Pulmonary artery endothelial cell (primary cell): ENCODE measurements at places on chromosomes 6 and 20. TPM values are rescaled to one million over a fixed set of nuclear protein-coding genes. Genes with fewer than 3 reads are reported as not detected.

The TMEM244 gene
- not detected in 2 replicates for total RNA-seq

DNA sequence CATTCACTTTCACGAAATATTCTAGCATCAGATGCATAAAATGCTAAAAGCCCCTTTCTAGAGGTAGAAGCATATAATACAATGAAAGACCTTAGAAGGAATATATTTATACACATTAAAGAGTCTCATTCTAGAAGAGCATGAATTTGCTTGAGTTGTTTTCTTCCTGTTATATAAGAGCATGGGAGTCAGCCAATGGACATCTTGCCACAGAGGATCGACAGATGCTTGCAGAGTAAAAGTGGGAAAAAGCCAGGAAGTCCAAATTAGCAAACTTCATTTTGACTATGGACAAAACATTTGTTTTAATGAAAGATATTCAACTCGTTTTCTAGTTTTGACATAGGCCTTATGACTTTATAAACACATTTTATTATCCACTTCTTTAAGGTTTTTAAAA, 44.2 kb upstream of the RIPPLY2 start:
- DNase-seq, result no peak

The DPPA5 gene
- total RNA-seq, result not detected in 2 replicates

DNA sequence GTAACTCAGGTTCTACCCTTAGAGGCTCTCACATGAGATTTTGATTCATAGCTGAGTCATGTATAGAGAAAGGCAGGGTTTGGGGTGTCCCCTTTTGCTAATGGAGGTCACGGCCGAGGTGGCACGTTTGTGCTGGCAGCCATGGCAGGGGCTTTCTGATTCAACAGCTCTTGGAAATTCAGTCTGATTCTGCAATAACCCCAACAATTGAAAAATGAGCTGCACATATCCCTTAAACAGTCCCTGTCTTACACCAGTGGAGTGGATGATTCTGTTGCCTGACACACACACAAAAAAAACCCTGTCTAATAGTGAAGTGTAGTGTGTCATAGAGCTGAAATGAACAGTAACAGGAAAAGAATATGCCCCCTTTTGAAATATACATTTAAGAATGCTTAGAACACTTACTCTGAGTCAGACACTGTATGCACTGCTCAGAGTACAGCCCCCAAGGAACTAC, 40.4 kb upstream of the ARG1 start:
- DNase-seq, result no peak

DNA sequence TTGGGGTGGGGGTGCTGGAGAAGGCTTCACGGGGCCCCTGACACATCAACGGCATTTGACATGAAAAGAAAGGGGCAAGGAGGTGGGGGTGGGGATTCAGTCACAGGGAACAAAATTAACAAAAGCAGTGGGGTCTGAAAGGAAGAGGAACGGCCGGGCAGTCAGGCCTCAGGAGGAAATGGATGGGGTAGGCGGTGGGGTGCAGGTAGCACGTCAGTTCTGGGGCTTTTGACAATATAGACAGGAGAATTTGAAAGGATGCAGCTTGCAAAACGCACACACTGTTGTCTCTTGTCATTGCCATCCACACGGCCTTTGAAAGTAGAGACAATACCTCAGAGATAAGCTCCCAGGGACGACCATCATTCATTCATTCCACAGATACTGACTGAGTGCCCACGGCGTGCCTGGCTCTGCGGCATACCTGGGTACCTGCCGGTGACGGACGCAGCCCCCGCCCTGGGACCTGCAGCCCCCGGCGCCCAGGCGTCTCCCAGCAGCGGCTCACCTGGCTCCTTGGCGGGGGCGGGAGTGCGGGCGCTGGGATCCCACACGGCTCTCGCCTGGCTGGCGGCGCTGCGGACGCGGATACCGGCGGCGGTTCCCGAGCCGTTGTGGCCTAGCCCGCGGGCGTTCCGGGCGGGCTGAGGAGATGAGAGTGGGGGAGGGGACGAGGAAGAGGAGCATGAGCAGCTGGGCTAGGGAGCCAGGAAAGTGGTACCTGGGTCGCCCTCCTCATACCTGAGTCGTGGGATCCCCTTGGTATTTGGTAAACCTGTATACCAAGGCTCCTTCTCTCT, at the start of gene SLC26A8:
SLC26A8 (minus strand) TSS at position 646 of the 800 bp plus-strand sequence. CDS start 4,934 bp downstream, outside the sequence.
- DNase-seq, result no peak

The C6orf58 gene
- 0.07 TPM in 1 of 2 replicates, not detected in the other for total RNA-seq

The TEAD3 gene
- 0.21 and 0.33 TPM in 2 replicates for total RNA-seq

The TNNC2 gene
- total RNA-seq, result not detected in 2 replicates

DNA sequence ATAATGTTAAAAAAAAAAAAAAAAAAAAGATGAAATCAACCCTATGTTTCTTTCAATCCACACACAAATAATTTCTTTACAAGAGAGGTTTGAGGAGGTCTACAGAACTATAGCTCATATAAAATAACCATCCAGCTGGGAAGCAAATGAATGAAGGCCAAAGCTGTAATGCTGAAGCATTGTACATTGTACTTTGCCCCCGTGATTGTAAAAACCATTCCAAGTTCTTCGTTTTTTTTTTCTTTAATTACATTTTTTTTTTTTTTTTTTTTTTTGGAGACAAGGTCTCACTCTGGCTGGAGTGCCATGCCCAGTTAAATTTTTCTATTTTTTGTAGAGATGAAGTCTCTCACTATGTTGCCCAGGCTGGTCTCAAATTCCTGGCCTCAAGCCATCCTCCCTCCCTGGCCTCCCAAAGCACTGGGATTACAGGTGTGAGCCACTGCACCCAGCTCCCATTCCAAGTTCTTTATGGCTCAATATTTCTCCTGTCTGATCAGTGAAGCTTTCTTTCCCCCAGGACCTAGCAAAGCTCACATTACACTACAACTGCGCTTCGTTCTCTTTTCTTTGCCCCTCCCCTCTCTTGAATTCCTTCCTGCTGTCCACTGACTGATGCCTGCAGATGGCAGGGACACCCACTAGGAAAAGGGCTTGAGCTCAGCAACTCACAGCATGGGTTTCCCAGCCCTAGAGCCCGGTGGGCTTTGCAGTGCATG, 53.0 kb upstream of the NOP56 start:
- no peak for DNase-seq

The CDH26 gene
- total RNA-seq, result 0.07 and 0.14 TPM in 2 replicates

- no peak for DNase-seq
These were observed 77.8 kb upstream of the CCN6 start for GRCh38 chr6:111976139-111976538.

- no peak for DNase-seq
These were observed 28.8 kb upstream of the HINT3 start for GRCh38 chr6:125927761-125928160.

DNA sequence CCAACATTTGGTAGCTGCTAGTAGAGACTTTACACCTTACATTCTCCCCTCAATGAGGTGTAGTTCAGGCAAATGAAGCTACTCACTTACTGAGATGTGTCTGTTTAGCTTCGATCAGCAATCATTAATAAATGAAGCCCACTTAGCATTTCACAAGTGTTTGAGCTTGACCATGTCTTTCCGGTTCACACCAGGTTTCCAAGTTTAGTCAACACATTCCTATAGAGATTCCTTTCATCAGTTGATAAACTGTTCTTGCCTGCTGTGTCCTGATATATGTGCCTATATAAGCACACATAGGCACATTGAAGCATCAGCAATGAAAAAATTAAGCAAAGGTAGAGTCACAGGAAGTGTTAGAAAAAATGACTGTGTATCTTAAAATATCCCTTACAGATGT, 150.0 kb downstream of the BTBD3 start:
- no peak for DNase-seq

The CFB gene
- total RNA-seq, result 3.4 and 4.0 TPM in 2 replicates

GRCh38 chr6:31128093-31128676, 7.9 kb upstream of the CDSN start:
- DNase-seq, result no peak

DNA sequence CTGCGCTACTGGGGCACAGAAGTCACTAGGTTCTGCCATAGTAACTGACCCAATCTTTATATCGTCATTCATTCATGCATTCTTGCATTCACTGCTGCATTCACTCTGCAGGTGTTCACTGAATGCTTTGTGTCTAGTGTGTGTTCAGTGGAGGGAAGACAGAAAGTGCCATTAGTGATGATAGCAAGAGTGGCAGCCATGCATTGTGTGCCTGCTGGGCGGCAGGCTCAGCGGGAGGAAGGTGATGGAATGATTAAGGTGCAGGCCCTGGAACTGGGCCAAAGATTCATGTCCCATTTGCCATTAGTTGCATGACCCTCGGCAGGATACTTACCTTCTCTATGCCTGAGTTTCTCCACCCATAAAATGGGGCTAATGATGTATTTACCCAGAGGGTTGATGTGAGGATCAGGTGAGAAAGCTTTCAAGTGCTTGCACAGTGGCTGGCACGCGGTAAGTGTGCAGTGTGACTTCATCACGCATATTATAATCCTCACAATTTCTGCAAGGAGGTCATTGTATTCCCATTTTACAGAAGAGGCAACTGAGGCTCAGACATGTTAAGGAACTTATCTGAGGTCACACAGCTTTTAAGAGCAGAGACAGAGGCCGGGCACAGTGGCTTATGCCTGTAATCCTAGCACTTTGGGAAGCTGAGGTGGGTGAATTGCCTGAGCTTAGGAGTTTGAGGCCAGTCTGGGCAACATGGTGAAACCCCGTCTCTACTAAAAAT, 40.1 kb downstream of the ITPR3 start:
- DNase-seq, result no peak

DNA sequence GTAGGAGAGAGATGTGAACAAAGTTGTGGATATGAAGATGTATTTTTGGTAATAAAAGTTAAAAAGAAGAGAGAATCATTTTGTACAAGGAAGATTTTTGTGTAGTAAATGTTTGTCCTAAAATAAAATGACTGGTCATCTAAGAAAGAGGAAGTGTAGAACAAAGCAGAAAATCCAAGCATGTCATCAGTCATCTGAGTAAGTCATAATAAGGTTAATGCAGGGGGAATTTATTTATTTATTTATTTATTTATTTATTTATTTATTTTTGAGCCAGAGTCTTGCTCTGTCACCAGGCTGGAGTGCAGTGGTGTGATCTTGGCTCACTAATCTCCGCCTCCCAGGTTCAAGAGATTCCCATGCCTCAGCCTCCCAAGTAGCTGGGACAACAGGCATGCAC, 15.7 kb upstream of the CGA start:
- DNase-seq, result no peak

The NRN1 gene
- total RNA-seq, result 1.7 and 4.2 TPM in 2 replicates

The OPRM1 gene
- not detected in 2 replicates for total RNA-seq

DNA sequence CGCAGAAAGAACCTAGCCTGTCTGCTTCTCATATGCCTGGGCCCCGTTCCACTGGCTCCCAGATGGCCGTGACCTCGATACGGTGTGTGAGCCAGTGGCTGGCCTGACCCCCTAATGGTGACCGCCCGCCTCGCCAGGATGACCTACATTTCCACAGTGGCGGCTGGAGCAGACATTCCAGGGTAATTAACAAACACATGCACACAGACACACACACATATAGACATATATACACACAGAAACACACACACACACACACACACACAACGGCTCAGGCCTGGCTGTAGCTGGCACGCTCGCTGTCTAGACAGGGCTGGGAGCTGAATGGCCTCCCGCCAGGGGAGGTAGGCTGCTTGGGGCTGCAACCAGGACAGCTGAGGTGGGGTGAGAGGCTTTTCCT, 227.1 kb downstream of the ANKRD60 start:
- no peak for DNase-seq

GRCh38 chr20:24106150-24106800, 117.7 kb upstream of the GGTLC1 start:
- DNase-seq, result no peak

- peak; percentile 91 for DNase-seq
These were observed 98.5 kb downstream of the LY86 start for GRCh38 chr6:6686748-6687601.

The RAD21L1 gene
- 0.14 and 0.26 TPM in 2 replicates for total RNA-seq

- DNase-seq, result no peak
These were observed 9.4 kb downstream of the OR12D1 start for GRCh38 chr6:29424168-29424567.

The KIF25 gene
- total RNA-seq, result not detected in 2 replicates

DNA sequence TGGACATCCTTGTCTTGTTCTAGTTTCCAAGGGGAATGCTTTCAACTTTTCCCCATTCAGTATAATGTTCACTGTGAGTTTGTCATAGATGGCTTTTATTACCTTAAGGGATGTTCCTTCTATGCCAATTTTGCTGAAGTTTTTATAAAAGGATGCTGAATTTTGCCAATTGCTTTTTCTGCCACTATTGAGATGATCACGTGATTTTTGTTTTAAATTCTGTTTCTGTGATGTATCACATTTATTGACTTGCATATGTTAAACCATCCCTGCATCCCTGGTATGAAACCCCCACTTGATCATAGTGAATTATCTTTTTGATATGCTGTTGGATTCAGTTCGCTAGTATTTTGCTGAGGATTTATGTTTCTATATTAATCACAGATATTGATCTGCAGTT, 130.6 kb upstream of the TAB2 start:
- no peak for DNase-seq

The TBXT gene
- not detected in 2 replicates for total RNA-seq

The GLP1R gene
- total RNA-seq, result not detected in 2 replicates

DNA sequence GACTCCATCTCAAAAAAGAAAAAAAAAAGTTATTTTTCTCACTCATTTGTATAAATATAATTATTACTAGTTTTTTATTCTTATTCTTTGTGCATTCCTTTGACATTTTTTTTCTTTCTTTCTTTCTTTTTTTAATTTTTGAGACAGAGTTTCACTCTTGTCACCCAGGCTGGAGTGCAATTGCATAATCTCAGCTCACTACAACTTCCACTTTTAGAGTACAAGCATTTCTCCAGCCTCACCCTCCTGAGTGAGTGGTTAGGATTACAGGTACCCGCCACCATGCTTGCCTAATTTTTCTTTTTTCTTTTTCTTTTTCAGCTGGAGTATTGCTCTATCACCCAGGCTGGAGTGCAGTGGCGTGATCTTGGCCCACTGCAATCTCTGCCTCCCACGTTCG, 51.4 kb upstream of the JARID2 start:
- DNase-seq, result no peak

The PPDPF gene
- total RNA-seq, result 21.4 and 23.1 TPM in 2 replicates

DNA sequence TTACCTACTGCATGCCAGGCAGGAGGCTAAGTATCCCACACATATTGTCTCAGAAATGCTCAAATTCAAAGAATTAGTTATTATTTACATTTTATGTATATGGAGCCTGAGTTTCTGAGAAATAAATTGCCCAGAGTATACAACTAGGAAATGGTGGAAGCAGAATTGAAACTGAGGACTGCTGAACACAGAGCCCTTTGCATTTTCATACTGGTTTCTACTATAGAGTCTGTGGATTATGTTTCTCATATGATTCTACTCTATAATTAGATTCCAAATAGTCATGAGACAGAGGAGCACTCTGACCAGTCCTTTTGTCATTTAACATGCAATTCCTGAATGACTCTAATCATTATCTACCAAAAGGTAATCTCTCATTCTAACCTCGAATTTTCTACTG, 254.3 kb downstream of the LMBRD1 start:
- no peak for DNase-seq

GRCh38 chr6:111485342-111485741, 2.3 kb upstream of the REV3L start:
- DNase-seq, result no peak

The HLA-DQB1 gene
- total RNA-seq, result not detected in 2 replicates

The WFDC9 gene
- total RNA-seq, result not detected in 2 replicates

GRCh38 chr6:157438611-157439111, 57.7 kb downstream of the ZDHHC14 start:
- DNase-seq, result peak; percentile 32
